Effector memory CD8-positive, alpha-beta T cell (primary cell): ENCODE measurements at places on chromosomes 1 and 21.
A peak's percentile ranks its signal among the peaks of the same experiment; 100 is the strongest.

- no peak for DNase-seq
These were observed 190.5 kb downstream of the HS2ST1 start for GRCh38 chr1:87104945-87105344.

GRCh38 chr21:39097981-39098380 is 85.3 kb downstream of the PSMG1 start:
- no peak for DNase-seq

DNA sequence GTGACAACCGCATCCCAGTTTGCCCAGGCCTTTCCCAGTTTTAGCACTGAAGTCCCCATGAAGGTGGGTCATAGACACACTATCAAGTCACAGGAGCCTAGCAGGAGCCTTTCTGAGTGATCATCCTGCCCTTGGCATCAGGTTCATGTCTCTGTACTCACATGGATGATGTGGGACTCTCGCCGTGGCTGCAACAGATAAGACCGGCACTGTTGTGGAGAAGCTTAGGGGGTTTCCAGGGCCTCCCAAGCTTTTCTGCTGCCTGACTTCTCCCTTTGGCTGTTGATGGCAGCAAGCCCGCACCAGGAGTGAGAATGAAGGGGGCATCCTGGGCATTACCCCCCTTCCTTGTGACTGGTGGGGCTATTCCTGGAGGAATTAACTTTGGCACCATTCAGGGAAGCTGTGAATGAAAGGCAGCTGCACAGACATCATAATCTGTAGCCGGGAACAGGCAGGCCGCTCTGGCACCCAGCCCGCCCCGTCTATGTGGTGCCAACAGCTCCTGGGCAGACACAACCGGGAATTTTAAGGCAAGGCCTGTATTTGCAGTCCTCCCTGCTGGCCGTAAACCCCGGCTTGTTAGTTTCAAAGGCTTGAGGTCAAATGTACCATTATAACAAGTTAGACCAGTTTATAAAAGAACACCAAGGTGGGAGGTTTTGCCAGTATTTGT is 148.6 kb downstream of the HUNK start:
- DNase-seq = no peak

- peak; percentile 88 for DNase-seq
These were observed at the start of the genes EIF3I and TMEM234 for GRCh38 chr1:32221980-32222755. TSS of gene EIF3I (plus strand) at chr1:32222407. CDS start at chr1:32222442, 35 bp downstream. TSS of gene TMEM234 (minus strand) at chr1:32222353. CDS start at chr1:32222322, 31 bp downstream.

DNA sequence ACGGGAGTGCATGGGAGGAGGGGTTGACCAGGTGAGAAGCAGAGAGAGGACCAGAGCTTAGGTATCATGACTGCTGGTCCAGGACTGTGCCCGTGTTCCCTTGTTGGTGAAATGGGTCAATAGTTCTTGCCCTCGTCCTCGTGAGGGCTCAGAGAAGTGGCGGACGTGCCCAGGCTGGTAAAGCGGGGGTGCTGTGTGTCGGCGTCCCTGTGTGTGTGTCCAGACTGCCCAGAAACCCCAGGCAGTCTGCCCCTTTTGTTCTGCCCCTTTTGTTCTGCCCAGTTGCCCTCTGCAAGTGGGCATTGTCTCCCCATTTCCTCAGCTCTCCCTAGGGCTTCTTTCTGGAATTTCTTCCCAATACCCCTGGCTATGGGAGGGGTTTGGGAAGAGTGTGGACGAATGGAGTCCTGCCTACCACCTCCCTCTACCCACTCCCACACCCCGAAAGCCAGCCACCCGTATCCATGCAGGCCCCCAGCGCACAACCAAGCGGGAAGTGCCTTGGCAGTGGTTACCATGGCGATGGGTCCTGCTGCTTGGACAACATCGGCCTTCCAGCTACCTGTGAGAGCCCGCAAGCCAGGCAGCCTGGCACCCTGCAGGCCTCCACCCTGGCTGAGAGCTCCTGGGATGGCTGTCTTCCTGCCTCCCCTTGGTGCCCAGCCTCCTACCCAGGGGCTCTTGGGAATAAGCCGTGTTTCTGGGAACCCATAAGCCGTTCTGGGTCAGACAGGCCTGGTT is 34.7 kb downstream of the ACOT11 start:
- DNase-seq = no peak

DNA sequence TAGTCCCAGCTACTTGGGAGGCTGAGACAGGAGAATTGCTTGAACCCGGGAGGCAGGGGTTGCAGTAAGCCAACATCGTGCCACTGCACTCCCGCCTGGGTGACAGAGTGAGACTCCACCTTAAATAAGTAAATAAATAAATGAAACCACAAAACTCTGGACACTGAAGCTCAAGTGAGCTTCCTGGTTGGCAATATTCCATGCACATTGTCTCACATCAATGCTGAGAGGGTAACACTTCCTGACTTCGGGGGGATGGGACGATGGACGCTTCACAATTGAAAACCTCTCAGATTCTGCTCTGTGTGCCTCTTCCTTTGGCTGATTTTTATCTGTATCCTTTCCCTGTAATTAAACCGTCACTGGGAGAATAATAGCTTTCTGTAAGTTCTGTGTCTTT is 70.0 kb upstream of the ZNF644 start:
- no peak for DNase-seq

DNA sequence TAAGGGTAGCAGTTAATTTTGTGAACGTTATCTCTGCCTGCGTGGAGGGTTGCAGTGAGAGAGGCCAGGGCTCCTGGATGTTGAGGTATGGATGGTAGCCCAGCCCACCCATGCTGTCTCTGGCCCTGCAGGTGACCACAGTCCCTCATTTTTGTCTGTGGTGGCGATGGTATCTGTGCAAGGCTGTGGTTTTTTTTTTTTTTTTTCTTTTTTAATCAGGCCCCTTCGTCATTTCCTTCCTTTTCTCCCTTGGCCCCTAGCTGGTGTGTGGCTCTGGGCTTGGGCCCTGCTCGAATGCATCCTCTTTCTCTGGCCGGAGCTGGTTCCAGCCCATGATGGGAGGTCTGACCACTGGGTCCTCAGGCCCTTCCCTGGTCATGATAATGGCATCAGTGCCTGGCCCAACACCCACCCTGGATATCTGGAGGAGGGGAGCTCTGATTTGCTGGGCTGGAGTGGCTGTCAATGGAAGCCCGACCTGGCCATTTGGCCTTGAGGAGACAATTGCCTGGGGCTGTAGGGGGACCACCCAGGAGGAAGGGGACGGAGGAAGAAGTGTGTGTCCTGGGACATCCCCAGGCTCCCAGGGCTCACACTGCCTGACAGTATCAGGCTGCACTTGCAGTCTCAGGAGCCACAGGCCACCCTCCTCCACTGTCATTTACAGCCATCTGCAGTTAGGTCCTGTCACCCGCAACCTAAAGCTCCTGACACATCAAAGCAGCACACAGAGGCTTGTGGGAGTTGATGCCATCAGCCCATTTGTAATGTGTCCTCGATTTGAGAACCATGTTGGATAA is 8.1 kb upstream of the RNF187 start:
- DNase-seq = no peak

GRCh38 chr1:210262167-210262896 is 29.7 kb downstream of the SERTAD4 start:
- no peak for DNase-seq

- no peak for DNase-seq
These were observed 110.7 kb downstream of the CRYAA start for GRCh38 chr21:43279578-43279894.

- DNase-seq = no peak
These were observed 87.7 kb downstream of the SNX7 start for GRCh38 chr1:98749152-98749756.

DNA sequence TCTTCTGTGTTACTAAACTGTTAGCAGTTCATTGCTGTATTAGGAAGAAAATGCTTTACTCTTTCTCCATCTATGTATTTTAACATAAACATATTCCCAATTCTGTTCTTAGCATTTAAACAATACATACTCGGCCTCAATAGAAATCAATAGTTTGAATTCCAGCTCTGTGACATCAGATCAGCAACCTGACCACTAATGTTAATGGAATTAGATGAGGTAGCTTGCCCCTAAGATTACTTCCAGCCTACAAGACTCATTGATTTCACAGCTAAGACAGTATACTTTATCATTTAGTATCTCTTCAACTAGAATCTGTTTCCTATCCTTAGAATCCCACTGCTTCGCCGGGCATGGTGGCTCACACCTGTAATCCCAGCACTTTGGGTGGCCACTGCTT is 38.9 kb downstream of the EPRS1 start:
- no peak for DNase-seq

DNA sequence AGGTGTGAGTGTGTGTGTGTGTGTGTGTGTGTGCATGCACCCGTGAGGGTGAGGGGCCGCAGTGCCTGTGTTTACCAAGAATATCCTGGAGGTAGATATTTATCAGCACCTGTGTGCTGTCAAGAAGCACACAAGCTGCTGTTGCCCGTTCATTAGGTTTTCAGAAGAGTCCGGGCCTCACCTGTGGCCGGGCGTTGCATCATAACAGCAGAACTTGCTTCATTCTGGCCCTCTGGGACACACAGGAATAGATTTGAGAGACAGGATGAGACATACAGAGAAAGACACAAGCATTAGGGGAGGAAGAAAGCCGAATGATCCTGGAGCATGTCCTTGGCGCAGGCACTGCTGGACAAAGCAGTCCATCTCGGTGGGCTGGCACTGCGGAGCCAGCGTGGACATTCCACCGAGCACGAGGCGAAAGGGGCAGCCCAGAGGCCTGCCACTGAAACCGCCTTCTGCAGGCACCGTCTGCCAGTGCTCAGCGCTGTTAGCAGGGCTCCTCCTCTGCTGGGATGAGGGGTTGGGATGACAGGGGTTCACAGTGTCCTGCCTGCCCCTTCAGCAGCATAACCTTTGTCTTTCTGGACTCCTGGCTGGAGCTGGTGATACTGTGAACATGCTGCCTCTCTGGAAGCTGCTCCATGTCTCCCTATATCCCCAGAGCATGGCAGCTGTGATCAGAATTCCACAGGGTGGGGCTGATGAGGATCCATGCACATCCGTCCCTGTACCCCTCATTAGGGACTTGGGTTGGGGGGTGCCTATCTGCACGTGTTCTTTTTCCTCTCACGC is 81.1 kb downstream of the PEX14 start:
- DNase-seq = no peak

GRCh38 chr1:24366707-24367106 is 46.9 kb downstream of the STPG1 start:
- DNase-seq = no peak

DNA sequence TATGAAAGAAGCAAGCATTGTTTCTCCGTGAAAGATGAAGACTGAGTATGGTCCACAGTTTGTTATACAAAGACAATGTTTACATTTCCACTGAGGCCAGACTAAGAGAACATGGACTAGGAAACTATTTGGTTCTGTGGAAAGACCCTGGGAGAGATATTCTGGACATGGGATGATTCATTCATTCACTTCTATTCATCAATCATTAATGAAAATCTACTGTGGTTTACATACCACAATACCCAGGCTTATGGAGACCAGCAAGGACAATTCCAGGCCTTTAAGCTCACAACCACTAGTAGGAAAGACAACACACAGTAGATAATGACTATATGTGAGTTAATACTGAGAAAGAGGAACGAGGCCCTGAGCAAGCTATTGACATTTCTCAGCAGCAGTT is 125.4 kb downstream of the TBX15 start:
- no peak for DNase-seq

- no peak for DNase-seq
These were observed 141.4 kb upstream of the ARHGEF16 start for GRCh38 chr1:3312898-3313575.

DNA sequence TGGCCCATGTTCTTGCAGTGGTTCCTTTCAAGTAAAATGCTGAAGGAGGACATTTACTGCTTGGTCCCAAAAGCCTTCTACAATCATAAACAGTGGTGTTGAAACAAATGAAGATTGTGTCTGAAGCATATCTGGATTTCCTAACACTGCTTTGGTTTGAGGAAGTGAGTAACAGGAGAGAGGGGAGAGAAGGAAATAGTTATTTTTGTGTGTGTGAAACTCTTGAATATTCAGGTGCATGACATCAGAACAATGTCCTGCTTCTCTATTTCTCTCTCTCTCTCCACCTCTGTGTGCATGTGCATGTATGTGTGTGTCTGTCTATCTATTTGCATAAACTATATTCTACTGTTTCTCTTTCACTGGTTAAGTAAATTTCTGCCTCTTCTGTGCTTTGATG is 61.4 kb upstream of the TNFSF18 start:
- DNase-seq = no peak

DNA sequence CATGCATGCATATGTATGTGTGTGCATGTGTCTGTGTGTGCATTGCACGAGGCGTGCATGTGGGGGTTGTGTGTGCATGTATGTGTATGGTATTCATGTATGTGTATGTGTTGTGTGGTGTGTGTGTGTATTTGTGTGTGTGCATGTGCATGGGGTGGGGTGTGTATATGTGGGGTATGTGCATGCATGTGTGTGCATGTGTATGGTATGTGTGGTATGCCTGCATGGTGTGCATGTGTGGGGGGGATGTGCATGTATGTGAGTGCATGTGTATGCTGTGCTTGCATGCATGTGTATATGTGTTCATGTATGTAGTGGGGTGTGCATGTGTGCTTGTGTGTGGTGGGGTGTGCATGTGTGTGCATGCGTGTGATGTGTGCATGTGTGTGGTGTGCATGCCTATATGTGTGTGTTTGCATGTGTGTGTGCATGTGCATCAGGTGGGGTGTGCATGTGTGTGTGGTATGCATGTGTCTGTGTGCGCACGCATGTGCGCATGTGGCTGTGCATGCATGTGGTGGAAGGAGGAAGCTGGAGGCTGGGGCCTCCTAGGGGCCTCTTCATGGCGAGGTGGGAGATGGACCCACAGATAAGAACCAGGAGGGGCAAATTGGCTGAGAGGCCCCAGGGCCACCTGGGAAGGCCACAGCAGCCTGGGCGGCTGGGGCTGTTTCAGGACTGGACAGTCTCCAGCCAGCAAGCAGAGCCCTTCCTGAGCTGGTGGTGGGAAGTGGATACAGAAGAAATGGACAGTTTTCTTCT is 35.9 kb upstream of the ARF1 start:
- no peak for DNase-seq

- DNase-seq = no peak
These were observed 1.4 kb upstream of the BRINP3 start for GRCh38 chr1:190479050-190479397.

GRCh38 chr1:116127848-116128540 is 16.8 kb downstream of the MAB21L3 start:
- no peak for DNase-seq

DNA sequence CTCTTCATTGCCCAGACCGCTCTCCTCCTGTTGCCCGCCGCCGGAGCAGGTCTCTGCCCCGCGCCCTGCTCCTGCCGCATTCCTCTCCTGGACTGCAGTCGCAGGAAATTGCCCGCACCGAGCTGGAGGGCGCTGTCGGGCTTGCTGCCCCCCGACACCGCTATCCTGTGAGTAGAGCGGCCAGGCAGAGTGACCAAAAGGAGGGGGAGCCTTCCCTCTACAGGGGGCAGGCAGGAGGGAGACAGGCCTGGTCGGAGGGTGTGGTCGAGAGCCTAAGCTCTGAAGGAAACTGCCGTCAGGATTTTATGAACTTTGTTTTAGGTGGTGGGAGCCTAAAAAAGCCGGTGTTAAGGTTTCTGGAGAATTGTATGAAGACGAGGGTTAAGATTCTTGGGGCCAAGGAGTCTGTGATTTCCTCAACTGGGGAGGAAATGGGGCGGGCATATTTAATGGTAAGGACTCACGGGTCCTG is 517 bp downstream of the LRIG2 start:
- DNase-seq = no peak

DNA sequence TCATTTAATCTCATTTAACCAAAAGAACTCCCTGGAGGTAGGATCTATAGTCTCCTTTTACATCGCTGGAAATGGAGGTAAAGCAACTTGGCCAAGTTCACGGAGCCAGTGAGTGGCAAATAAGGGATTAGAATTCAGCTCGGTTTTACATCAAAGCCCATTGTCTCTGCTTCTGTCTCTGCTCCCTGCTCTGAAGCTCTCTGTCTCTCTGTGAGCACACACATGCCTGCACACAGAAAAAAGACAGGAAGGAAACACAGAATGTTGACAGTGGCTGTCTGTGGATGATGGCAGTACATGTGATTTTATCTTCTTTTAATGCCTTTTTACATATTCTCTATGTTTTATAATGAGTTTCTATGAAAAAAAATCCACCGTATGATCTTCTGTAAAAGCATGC is 8.9 kb upstream of the DHRS3 start:
- DNase-seq = no peak
